Transverse colon (tissue), 4 donors: ENCODE measurements at places on chromosomes 1 and 21. TPM values are rescaled to one million over a fixed set of nuclear protein-coding genes. Genes with fewer than 3 reads are reported as not detected.

The SAMSN1 gene
- 7.1 TPM for total RNA-seq

The OR2T29 gene
- total RNA-seq = not detected

The NUF2 gene
- total RNA-seq = 28.5 TPM

The CAMK2N1 gene
- 79.8 TPM for total RNA-seq

The NUDT4B gene
- 59.0 TPM for total RNA-seq

The MX2 gene
- total RNA-seq = 4.2 TPM

The PADI3 gene
- total RNA-seq = not detected

The CDC7 gene
- total RNA-seq = 0.68 TPM

The KCNJ15 gene
- total RNA-seq = not detected
